ENCODE measurements at places on chromosomes 5 and 9.

- no peak for DNase-seq
Observed at GRCh38 chr9:109248133-109248581, 72.7 kb downstream of the EPB41L4B start.

- no peak for DNase-seq
Observed at GRCh38 chr5:135703016-135703550, 124.3 kb upstream of the CXCL14 start.

DNA sequence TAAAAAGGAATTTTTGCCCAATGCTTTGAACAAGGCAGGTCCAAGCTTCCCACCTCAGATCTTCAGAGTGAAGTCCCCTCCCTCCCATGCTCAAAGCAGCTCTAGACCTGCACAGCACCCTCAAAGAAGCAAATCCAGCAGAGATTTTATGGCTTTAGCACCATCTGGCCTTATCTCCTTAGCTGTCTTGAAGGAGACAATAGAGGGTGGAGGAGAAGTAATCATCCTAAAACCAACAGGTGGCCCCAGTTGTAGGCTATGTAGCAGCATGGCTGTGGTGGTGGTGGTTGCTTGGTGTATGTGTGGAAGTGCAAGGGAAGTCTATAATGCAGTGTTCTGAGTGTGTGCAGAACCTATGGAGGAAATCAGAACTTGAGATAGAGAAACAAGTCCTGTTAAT, 140.1 kb downstream of the GRIA1 start:
- no peak for DNase-seq

- no peak for DNase-seq
Observed at GRCh38 chr5:107474716-107475489, 195.8 kb downstream of the EFNA5 start.

- DNase-seq, result no peak
Observed at GRCh38 chr5:179816401-179816795, 4.3 kb upstream of the SQSTM1 start.

- no peak for DNase-seq
Observed at GRCh38 chr9:84512493-84512892, 157.0 kb upstream of the NTRK2 start.

GRCh38 chr9:37806271-37806670, 5.7 kb downstream of the DCAF10 start:
- DNase-seq, result no peak

DNA sequence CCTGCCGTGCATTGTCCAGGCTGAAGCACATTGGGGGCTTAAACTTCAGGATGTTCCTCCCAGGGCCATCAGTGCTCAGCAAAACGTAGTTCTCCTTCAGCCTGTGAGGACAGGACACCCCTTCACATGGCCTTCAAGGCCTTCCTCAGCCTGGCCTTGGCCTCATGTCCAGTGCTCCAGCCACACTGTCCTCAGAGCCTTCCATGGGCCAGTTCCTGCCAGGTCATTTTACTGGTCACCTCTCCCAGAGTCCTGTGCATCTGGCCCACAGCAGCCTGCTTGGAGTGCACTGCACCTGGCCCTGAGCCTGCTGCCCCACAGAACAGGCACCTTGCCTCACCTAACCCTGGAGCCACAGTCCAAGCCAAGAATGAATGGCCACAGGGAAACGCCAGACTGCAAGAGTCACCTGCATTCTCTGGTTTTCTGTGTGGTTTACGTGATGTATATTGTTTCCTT, 8.7 kb downstream of the HNRNPAB start:
- no peak for DNase-seq

GRCh38 chr9:136655536-136656182, 7.1 kb upstream of the EGFL7 start:
- no peak for DNase-seq

- DNase-seq, result no peak
Observed at GRCh38 chr9:136046554-136046920, 48.6 kb downstream of the NACC2 start.

DNA sequence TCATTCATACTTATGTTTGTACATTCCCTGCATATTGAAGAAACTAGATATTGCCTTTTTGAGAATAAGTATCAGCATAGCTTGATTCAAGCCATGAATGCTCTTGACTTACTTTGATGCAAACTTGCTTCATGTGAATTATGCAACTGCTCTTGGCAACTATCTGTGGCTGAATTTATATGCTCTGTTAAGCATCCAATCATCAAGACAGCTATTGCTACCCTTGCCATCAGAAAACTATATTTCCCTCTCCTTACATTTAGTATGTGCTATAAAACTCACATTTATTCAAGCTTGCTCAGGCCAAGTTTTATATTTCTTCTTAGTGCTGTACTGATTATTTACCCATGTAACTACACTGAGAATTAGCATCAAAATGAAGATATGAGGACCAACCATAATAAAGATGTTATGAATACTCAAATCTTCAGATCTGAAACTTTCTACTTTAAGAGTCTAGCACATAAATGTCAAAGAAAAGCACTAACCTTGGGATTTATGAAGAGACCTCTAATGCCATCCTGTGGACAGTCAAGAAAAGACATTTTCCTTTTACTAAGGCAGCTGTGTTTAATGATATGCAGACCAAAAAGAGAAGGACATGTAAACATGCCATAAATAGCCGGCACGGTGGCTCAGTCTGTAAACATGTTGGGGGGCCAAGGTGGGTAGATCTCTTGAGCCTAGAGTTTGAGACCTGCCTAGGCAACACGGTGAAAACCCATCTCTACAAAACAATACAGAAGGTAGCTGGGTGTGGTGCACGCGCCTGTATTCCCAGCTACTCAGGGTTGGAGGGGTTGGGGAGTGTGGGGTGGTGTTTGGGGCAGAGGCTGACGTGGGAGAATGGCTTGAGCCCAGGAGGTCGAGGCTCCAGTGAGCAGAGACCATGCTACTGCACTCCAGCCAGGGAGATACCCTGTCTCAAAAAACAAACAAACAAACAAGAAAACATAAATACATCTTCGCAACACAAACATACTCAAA, 267.0 kb upstream of the TYRP1 start:
- DNase-seq, result no peak

- no peak for DNase-seq
Observed at GRCh38 chr5:151617841-151618710, 26.9 kb upstream of the FAT2 start.

DNA sequence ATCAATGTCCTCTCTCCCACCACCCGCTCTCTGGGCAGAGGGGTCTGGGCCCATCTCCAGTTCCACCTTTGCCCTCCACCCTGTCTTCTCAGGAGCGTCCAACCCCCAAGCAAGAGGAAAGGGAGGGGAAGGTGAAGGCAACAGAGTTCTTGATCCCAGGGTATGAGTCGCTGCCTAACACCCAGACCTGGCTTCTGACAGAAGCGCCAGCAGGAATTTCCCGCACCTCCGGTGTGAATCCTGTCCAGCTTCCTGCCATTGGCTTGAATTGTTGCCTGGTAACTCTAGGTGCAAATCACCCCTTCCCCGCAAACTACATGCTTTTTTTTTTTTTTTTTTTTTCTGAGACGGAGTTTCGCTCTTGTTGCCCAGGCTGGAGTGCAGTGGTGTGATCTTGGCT, 84.2 kb upstream of the IER5L start:
- DNase-seq, result no peak

DNA sequence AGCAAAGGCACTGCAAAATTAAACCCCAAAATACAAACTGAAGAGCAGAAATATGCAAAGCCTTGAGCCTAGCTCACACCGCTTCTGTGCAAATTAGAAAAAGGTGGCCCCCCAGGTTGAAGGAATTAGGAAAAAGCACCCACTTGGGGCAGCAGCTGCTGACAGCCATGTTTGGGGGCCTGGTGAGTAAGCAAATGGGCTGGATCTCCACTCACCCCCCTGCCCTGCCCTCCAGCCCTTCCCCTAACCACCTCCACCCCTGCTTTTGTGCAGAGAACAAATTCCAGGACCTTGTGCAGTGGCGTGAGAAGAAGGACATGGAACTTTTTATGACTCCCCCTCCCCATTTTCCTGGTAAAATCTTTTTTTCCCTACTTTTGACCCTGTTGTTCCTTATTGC, 92.0 kb upstream of the DNAH5 start:
- DNase-seq, result no peak

- no peak for DNase-seq
Observed at GRCh38 chr5:151451626-151452520, 4.5 kb downstream of the SLC36A1 start.

DNA sequence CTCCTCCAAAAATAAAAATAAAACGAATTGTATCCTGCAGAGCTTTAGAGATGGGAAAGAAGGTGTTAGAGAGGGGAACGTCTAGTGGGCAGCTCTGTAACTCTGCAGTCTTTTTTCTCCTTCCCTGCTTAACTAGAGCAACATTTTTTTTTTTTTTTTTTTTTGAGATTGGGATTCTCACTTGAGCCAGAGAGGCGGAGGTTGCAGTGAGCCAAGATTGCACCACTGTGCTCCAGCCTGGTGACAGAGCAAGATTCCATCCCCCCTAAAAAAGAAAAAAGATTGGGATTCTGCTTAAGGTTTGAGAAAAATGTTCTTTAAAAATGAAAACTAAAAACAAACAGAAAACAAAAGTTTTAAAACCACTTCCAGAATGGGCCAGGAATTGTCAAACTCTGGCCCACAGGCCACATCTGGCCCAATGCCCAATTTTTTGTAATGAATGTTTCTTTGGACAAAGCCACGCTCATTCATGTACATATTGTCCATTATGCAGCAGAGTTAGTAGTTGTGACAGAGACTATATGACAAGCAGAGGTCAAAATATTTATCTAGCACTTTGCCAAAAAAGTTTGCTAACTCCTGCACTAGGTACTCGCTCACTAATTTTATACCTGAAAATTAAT, 98.5 kb downstream of the ZCCHC7 start:
- DNase-seq, result no peak

DNA sequence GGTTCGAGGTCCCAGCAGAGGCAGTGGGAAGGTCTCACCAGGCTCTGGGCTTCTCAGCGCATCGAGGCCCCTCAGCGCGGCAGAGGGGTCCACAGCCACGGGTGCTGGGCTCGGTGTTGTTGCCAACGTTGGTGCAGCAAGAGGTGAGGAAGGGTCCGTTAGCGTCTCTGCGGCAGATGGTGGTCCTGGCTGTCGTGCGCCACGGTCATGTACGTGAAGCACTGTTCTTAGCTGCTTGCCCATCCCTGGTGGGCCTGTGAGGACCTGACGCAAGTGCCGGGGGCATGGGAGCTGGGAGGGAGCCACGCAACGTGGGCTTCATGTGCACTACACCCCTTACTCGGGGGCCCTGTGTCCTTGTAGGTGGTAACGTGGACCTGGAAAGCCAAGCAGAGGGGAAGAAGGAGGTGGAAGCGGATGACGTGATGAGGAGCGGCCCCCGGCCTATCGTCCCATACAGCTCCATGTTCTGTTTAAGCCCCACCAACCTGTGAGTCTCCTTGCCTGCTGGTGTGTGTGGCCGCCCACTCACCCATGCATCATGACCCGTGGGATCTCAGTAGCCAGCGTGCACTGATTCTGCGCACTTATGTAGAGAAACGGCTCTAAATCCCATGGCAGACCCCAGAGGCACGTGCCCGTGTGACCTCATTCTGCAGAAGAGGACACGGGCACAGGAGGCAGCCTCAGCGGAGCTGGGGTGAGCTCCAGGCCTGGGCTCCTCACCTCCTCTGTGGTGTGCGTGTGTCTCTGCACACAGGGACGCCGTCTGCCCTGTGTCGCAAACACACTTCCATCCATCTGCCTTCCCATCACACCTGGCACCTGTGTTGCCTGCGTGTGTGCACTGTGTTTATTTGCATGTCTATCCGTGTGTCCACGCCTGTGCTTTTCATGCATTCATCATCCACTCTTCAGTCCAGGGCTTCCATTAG, 166.1 kb downstream of the CACNA1B start:
- DNase-seq, result no peak

- no peak for DNase-seq
Observed at GRCh38 chr5:68129364-68129763, 86.2 kb upstream of the PIK3R1 start.

GRCh38 chr9:112532427-112532826, 45.8 kb downstream of the KIAA1958 start:
- no peak for DNase-seq

DNA sequence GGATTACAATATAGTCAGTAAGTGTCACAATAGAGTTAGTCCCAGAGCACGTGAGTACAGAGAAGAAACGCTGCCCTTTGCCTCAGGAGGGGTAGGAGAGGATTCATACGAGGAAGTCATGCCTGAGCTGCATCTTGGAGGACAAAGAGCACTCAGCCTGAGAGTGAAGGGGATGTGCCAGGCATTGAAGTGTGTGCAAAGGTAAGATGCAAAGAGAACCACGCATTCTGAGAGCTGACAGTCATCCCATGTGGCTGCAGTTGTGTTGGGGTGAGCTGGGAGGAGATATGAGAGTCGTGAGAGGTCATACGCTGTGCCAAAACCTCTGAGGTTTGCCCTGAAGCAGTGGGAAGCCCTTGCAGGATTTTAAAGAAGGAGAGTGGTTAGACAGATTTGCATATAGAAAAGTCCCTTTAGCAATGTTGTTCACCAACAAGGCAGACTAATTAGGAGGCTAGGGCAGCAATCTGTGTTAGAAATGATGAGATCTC, 97.5 kb downstream of the PIP5K1B start:
- no peak for DNase-seq

- DNase-seq, result no peak
Observed at GRCh38 chr5:39240750-39241149, 21.4 kb upstream of the FYB1 start.

GRCh38 chr5:56496581-56497063, 263.5 kb upstream of the ANKRD55 start:
- DNase-seq, result no peak

GRCh38 chr5:173786286-173787187, 101.6 kb upstream of the CPEB4 start:
- no peak for DNase-seq

DNA sequence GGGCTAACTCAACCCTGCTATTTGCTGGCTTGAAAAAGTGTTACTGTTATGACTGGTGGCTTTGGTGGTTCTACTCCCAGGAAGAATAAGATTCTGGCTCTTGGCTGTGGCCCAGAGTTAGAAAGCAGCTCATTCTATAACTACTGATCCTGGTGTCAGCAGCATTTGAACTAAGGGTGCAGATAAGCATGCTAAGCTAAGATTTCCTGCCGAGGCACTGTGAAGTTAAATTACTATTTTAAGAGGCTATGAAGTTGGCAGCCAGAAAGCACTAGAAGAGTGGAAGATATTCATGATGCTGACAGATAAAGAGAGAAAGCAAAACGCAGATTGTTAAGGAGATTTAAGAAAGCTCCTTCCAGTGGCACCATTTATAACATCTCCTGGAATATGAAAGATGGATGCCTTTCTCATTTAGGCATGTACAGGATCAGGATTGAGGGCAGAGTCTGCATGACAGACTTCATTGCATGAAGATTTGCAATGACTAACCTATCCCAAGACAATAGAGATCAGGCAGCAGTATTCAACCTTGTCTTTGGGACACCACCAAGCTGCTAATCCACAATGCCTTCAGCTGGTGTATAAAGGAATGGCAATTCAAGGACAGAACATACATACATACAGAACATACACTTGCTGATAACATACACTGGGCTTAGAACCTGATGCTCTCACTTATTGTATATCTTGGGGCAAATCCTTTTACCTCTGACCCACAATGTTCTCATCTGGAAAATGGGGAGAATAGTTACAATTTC, 11.7 kb downstream of the BRINP1 start:
- no peak for DNase-seq

GRCh38 chr9:19188771-19189170, 41.7 kb upstream of the DENND4C start:
- DNase-seq, result no peak
